LHCN-M2 (cell line): ENCODE measurements at places on chromosomes 7 and 10.

- no peak for DNase-seq
Measured at GRCh38 chr10:623477-624311, 65.8 kb downstream of the DIP2C start.

DNA sequence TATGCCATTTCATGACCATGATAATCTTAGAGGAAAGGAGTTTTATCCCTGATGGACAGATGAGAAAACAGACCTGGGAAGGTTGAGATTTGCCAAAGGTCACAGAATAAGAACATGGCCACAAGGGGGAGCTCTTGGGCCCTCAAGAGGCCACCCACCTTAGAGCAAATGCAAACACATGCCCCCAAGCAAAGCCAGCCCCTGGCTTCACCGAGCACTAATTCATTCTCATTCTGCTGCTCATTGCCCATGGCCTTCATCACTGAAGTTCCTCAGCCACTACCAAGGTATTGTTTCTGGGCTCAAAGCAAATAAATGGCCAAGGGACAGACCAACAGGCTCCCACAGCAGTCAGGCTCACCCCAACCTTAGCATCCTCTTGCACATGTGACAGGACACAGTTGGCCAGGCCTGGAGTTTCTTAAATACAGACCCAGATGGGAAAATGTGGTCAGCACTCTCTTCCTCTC lies 44.2 kb downstream of the PDLIM1 start:
- DNase-seq, result peak; percentile 62

- DNase-seq, result no peak
Measured at GRCh38 chr7:127245002-127245401, 7.7 kb downstream of the GRM8 start.

DNA sequence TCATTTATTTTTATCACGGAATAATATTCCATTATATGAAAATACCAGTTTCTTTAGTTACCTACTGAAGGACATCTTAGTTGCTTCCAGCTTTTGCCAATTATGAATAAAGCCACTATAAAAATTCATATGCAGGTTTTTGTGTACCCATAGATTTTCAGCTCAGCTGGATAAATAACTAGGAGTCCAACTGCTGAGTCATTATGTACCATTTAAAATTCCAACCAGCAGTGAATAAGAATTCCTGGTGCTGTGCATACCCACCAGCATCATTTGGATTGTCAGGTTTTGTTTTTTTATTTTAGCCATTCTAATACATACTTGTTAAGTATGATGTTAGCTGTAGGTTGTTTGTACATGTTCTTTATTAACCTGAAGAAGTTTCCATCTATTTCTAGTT lies 14.5 kb downstream of the FAM24B start:
- DNase-seq, result peak; percentile 81

DNA sequence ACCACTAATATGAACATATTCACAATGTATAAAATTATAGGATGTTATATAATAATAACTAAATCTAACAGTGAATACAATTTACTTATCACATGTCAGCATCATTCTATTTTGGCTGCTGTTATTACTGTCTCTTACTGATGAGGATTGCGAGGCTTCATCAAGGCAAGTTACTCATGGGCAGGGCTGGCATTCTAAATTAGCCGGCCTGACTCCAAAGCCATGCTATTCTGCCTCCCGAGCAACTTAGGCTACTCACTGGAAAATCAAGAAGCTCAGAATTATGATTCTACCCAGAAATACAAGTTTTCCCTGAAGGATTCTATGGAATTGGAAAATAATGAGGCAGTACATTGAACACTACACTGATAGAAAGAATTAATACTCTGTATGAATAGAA lies 101.7 kb downstream of the ICA1 start:
- DNase-seq, result no peak

DNA sequence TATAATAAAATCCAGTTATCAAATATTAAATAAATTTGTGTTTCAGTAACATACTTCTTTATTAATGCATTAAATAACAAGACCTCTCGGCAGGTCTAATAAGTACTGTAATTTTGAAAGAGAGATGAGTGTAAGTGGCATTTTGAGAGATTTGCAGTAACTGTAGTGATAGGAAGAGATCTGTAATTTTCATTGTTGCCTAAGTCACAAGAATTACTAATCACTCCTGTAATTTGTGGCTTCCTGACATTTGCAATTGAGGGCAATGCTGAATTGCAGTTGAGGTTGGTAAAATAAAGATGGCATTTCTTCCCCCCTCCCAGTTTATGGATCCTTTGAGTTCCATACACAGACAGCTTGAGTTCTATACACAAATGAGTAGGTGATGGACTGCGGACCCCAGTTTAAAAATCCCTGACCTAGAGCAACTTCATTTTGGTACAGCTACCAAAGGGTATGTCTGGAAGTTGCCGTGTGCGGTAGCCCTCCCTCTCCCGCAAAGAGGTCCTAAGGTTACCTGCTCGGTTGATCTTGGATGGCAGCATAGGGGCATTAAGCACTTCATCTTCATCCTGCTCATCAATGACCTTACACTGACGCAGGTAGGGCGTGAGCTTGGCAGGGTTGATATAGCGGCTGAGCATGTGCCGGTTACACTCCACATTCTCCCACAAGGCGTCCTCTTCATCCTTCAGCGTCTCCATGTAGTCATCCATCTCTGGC lies 96.4 kb downstream of the CARD11 start:
- no peak for DNase-seq

DNA sequence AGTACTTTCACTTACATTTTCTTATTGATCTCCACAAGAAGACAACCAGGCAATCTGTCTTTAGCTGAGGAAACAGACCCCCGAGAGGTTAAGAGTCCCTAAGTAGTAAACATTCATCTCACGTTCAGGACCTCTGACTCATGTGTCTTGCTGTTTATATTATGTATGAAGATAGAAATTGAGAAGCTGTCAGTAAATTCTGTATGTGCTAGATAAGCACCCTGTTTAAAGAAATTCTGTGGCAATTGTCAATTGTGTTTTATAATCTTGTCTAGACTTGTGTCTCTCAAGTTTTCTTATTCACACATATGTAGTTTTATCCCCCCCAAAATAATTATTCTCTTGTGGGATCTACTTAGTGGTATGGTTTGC lies 14.5 kb downstream of the ADK start:
- no peak for DNase-seq
